ENCODE measurements at places on chromosomes 7 and 10. TPM values are rescaled to one million over a fixed set of nuclear protein-coding genes. Genes with fewer than 3 reads are reported as not detected.

DNA sequence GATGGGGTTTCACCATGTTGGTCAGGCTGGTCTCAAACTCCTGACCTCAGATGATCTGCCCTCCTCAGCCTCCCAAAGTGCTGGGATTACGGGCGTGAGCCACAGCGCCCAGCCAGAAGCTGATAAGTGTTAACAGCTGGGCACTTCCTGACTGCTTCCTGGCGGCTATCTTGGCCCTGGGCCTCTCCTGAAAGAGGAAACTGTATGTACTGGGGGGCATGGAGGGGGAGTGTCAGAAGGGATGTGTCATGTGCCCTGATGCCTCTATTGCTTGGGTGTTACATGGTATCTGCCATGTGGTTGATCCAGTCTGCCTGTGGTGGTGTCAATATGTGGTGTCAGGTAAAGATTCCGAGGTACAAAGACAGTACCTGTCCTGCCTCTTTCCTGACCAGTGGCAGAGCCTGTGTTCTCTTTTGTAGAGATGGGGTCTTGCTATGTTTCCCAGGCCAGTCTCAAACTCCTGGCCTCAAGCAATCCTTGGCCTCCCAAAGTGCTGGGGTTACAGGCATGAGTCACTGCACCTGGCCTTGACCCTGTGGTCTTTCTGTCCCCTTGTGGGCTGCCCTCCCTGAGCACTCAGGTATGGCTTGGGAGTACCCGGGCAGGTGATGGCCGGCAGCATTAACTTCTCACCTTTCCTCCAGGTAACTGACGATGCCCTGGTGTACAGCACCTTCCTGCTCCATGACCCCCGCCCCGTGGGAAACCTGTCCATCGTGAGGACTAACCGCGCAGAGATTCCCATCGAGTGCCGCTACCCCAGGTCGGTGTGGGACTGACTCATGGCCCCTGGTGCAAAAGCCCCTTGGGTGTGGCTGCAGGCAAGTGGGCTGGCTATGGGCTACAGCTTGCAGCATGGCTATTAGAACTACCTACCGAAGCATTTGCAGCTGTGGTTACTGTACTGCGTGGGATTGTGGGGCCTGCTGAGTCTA is 4.4 kb downstream of the ZP3 start:
- no peak for DNase-seq

DNA sequence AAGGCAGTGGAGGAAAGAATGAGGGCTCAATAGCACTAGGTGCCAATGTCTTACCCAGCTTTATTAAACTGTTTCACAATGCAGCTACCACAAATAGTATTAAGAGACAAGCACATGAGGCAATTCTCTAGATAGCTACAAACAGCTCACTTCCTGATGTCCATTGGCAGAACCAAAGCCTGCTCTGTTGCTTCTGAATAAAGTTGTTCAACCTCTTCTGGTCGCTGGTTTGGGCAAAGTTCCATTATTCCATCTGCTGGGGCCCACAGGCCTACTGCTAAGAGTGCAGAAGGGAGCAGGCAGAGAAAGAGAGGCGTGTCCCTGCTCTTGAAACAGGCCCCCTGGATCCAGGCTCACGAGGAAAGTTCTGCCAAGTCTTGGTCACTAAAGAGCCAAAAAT is 173.9 kb downstream of the ZNF438 start:
- DNase-seq, result no peak

DNA sequence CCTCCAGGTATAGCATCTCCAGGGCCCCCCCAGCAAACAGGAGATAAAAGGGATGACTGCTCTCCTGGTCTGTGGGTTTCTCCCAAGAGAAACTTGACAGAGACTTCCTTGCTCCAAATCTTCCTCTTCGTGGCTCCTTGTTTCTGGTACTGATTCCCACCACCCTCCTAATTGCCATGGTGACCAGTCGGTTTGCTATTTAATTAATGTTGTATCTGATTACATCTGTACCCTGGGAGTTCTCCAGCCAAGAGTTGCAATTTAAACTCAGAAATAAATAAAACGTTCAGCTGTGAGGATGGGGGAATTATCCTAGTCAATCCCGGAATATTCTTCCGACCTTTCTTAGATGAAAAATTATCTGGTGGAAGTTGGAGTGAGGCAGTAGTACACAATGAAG is 264.7 kb downstream of the PAXIP1 start:
- no peak for DNase-seq

DNA sequence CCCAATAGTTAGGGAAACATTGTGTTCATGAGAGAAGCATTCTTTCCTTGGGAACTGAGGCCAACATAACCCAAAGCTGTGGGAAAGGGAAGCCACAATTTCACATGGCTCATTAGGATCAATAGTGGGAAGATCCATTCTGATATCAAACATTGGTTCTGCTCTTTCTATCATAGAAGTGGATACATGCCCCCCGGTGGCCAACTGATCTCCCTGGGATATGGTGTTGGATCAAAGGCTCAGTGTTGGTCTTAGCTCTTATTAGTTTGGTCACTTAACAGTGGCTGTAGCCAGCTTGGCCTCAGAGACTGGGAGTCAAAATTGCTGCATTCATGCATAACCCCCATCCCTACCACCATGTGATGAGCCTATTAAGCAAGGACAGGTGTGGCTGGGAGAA is 6.7 kb upstream of the GIMAP4 start:
- no peak for DNase-seq

- no peak for DNase-seq
Observed at GRCh38 chr7:140456551-140457051, 22.7 kb downstream of the MKRN1 start.

DNA sequence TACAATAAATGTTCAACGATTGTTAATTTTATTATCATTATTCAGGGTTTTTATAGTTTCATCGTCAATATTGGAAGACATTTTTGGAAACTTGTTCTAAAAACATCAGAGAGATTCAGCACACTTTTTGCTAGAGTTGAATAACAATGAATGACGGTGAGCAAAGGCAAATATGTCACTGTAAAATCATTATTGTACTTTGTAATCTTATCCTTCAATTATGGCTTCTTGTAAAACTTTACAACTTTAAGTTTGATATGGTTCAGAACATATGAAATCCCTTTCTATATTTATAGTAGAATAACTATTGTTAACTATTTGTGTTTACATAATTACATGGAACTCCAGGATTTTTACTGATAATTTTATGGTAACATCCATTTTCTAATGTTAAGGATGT is 167.8 kb upstream of the SEMA3A start:
- no peak for DNase-seq

GRCh38 chr7:158556721-158557440 is 30.7 kb downstream of the PTPRN2 start:
- no peak for DNase-seq

- DNase-seq, result no peak
Observed at GRCh38 chr10:95333997-95334804, 43.4 kb upstream of the PDLIM1 start.

The KCNIP2 gene
- total RNA-seq, result 4.7 TPM

DNA sequence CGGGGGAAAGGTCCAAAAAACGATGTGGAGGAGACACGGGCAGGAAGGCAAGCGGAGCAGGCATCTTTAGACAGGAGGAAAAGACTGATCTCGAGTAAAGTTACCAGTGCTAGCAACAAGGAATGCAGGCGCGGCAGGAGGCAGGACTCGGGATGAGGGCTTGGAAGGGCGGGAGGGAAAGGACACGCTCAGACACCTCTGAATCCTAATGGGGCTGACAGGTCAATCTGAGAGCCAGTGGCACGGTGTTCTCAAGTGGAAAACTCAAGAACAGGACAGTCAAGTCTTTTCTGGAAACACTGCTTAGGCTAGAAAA is 155.3 kb upstream of the COBL start:
- no peak for DNase-seq

DNA sequence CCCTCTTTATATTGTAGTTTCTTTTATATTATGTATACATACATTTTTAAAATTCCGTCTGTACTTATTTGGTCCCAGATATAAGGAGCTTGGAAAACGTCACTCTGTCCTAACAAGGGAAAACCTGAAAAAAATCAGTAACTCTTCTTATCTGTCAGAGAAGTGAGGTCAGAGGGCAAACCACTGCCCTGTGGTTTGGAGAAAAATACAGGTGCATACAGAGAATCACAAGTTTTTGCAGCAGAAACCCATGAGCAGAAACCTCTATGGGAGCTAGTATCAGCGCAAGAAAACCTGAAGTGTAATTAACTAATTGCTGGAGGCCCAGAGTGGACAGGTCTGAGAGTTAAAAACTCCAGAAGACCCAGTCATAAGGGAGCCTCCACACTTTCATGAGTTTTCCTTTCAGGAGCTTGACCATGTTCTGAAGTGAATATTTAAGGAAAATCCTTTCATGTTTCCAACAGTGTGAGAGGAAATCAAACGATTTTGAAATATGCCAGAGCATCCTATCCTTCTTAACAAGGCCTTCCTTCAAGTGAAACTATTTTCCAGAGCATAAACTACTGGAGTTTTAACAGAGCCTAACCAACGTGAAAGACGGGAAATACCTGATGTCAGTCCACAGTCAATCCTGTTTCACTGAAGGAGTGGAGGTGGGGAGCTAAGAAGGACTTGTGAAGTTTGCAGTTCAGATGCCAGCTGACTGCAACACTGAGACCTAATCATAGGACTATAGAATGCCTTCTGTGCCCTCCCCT is 290.8 kb upstream of the BMPER start:
- no peak for DNase-seq

DNA sequence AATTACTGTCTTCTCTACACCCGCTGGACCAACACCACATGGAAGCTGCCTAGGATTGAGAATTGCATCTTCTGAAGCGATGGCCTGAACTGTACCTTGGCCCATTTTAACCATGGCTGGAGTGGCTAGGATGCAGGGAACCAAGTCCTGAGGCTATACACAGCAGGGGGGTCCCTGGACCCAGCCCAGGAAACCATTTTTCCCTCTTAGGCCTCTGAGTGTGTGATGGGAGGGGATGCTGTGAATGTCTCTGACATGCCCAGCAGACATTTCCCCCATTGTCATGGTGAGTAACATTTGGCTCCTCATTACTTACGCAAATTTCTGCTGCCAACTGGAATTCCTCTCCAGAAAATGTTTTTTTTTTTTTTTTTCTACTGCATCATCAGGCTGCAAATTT is 822.7 kb downstream of the PCDH15 start:
- no peak for DNase-seq

The LIPK gene
- total RNA-seq, result not detected

DNA sequence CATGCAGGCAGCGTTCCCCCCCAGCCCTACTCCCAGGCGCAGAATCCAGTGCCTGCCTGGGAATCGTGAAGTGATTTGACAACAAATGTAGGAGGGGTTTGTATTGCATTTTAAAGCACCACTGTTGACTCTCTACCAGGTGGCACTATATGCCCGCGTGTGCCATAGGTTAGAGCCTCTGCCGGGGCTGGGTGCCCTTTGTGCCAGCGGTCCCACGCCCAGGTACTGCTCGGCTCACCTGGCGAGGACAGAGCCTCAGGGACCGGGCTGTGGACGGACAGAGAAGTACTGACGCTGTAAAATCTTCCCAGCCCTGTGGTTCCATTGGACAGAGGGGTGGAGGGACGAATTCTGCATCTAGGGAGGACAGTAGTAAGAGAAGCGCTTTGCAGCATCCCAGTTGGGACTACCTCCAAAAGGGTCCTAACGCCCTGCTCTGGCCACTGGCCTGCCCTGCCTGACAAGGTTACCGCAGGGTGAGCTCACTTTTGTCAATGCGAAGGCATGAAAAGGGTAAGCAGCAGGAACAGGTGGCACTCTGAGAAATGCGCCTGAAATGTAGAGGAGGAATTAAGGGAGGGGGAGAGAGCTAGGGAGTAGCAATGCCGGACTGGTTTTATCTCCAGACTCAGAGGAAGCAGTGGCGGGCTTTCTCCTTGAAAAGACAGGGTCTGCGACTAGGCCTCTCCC is 788 bp upstream of the CACNA2D1 start:
- DNase-seq, result no peak

DNA sequence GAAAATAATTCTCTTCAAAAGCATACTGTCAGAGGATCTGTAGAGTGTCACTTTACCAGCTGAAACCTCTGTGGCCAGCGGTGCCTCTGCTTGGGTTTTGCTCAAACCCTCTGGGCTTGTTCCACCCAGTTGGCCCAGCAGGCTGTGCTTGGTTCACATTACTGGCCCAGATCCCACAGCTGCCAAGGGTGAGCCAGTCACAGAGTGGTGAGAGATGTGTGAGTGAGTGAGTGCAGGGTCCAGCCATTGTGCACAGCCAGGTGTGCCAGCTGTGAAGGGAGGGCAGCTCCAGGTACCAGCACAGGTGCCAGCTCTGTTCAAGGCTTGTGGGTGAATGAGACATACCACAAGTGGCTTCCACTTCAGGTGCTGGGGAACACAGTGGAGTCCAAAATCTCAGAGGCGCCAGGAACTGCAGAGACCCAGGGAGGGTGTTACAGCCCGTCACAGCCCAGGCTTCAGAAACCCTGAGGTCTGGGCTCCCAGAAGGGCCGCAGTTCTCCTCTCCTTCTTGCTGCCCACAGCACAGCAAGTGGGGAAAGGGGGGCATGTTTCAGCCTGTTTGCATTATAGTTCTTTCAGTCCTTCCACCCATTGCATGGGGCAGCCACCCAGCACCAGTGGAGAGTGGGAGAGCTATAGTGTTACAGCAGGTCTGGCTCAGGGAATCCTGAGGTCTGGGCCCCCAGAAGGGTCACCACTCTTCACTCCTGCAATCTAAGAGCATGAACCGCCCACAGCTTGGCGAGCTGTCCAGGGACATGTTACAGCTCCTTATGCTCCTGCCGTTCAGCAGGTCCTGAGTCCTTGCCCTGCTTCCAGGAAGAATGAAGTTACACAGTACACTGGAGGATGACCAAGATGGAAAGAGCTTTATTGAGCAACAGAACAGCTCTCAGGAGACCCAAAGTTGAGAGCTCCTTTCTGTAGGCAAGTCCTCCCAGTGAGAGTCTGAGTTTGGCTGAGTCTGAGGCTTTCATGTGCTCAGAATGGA is 931.7 kb upstream of the SORCS1 start:
- DNase-seq, result no peak

DNA sequence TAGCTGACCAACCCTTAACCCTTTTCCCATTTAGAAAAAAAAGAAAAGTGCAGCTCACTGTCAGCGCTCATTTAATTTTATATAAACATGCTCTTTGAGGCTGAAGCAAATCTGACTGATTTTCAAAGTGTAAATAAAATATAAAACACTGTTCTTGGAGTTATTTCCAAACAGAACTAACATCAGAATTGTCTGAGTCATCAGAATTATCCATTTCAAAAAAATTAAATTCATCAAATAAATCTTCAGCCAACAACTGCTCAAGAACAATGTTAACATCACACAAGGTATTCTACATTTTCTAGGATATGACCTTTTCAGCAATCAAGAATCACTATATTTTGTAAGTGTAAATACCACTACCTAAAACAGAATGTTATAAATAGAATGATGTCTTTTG is 93.6 kb downstream of the MAGI2 start:
- DNase-seq, result no peak

The C10orf53 gene
- total RNA-seq, result not detected

DNA sequence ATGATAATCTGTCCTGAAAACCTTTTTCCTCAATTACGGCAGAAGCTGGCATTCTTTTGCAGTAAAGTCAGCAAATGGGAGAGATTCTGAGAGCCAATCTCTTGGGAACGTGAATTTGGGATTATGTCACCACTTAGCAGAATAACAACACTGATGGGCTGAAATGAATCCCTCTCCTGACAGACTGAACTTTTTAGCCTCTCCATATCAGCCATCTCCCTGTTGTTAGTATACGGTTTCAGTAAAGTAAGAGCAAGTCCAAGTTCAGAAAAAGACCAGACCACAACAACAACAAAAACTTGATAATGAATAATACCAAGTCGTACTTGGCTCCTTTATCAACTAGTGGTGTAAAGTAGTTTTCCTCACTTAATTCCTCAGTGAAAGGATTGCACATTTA is 1048.8 kb downstream of the GATA3 start:
- no peak for DNase-seq

The SFTPA2 gene
- not detected for total RNA-seq

GRCh38 chr7:1842321-1843221 is 172.5 kb downstream of the ELFN1 start:
- no peak for DNase-seq

- no peak for DNase-seq
Observed at GRCh38 chr7:94949532-94949931, 42.1 kb downstream of the PPP1R9A start.

The CRYGN gene
- total RNA-seq, result 1.0 TPM

All from H1 (cell line).